ENCODE measurements at places on chromosomes 13 and 19.

DNA sequence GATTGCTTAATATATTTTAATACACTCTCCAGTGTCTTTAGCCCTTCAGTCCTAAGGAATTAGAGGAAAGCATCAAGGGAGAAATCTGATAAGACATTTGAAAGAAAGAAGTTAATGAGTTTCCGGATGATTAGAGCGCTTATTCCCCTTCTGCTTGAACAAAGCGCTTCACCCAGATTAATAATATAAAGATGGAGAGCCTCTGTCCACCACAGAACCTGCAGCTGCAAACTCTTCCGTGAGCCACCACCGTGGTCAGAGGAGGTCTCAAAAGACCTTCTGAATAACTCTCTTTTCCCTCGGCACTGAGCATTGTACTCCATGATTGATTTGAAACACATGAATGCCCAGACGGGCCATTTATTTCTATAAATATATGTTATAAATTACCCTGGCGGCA lies 14.2 kb upstream of the TUBGCP3 start:
- DNase-seq = no peak

DNA sequence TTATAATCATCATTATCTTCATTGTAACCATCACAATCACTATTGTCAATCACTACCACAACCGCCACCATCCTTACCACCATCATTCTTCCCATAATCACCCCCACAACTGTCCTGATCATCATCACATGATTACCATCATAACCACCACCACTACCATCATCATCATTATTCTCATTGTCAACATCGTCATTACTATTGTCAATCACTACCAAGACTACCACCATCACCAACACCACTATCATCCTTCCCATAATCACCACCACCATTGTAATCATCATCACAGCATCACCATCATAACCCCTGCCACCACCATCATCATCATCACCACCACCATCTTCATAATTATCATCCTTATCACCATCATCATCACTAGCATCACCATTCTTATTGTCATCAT lies 55.2 kb downstream of the MBD3L1 start:
- no peak for DNase-seq

- no peak for DNase-seq
Observed at GRCh38 chr19:872266-872951, 12.9 kb downstream of the CFD start.

- DNase-seq = no peak
Observed at GRCh38 chr13:94169454-94170144, 309.9 kb downstream of the DCT start.

DNA sequence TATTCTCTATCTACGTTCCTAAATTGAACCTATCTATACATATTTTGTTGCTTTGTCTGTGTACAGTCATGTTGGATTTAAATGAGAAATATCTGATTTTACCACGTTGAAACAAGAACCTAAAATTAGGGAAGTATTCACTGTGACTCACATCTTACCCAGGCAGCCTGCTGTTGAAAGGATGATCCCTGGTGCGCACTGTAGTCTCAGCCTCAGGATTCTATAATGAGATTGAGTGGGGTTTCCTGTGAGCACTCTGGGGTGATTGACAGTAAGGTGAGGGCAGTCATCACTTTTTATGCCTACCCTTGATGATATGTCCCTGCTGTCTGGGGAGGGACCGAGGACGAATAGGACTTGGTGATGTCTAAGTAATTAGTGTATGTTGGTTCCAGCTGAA lies 35.4 kb downstream of the PCCA start:
- no peak for DNase-seq

DNA sequence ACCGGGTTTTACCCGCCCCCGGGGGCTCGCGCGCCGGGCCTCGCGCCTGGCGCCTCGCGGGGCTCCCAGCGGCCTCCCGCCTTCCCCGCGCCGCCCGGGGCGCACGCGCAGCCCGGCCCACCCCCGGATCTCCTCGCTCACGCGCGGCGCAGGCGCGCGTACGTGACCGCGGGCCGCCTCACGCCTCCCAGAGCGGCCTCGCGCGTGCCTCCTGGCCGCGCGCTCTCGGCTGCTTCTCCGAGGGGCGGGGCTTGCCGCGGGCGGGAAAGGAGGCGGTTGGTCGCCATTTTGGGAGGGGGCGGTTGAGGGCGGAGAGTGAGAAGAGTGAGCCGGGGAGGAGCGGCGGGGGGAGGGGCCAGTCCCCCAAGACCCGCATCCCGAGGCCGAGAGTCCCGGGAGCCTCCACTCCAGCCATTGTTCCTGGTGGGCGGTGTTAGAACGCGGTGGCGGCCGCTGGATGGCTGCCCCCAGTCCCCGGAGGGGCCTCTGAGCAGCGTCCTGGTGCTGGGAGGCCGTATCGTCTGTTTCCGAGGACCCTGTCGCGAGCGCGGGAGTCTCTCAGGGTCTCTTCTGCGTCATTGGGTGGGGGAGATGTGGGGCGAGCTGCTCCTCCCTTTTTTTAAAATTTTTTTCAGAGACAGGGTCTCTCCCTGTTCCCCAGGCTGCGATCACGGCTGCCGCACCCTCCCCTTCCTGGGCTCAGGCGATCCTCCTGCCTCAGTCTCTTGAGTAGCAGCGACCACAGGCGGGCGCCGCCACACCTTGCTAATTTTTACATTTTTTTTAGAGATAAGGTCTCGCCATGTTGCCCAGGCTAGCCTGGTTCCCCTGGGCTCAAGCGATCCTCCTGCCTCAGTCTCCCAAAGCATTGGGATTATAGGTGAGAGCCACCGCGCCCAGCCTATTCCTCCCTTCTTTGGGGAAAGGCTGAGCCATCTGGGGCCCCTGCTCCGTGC lies at the start of gene ZNF541:
TSS of gene ZNF541 (minus strand) at position 78 of the 956 bp plus-strand sequence. CDS start 17,292 bp downstream, outside the sequence.
- no peak for DNase-seq

- DNase-seq = no peak
Observed at GRCh38 chr13:63999614-64000305, 2584.1 kb upstream of the PCDH20 start.

DNA sequence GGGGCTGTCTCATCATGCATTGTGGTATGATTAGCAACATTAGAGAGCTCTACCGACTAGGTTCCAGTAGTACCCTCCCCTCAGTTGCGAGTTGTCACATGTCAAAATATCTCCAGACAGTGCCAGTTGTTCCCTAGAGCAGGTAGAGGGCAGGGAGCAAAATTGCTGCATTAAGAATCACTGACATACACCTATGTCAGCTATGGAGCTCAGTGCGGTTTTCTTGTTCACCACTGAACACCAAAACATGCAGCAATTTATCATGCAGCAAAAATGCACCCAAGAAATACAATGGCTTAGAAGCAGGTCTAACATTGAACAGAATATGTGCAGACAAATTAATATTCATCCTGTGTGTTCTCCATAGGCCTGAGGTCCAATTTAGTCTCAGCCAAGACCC lies 186.9 kb upstream of the STARD13 start:
- no peak for DNase-seq

DNA sequence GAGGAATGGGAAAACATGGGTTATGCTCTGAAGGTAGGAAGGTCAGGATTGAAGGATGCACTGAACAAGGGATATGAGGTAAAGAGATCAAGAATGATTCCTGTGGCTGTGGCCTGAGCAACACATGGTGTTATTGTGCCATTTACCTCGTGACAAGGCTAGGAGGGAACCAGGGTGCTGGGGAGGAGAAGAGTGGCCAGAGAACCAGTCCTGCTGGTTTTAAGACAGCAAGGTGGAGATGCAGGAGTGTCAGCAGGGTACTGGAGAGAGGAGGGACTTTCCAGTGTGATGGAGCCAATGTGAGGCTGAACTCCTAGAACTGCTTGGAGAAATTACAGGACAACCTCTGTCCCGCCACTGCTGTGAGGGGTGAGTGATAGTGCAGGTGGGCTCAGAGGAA lies 282.4 kb downstream of the MYO16 start:
- no peak for DNase-seq

DNA sequence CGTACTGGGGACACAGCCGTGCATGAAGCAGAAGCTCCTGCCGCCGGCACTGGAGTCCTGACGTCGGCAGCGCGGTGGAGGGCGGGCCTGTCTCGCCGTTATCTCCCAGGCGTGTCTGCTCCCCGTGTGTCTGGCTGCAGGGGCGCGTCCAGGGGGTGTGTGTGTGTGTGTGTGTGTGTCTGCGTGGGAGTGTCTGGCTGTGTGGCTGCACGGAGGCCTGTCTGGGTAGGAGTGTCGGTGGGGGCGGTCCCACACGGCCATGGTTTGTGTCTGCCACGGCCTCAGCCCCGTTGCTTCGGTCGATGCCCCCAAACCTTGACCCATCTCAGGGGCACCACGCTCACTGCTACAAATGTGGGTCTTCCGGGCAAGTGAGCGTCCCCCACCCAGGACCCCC lies 18.3 kb downstream of the ARID3A start:
- peak; percentile 73 for DNase-seq

DNA sequence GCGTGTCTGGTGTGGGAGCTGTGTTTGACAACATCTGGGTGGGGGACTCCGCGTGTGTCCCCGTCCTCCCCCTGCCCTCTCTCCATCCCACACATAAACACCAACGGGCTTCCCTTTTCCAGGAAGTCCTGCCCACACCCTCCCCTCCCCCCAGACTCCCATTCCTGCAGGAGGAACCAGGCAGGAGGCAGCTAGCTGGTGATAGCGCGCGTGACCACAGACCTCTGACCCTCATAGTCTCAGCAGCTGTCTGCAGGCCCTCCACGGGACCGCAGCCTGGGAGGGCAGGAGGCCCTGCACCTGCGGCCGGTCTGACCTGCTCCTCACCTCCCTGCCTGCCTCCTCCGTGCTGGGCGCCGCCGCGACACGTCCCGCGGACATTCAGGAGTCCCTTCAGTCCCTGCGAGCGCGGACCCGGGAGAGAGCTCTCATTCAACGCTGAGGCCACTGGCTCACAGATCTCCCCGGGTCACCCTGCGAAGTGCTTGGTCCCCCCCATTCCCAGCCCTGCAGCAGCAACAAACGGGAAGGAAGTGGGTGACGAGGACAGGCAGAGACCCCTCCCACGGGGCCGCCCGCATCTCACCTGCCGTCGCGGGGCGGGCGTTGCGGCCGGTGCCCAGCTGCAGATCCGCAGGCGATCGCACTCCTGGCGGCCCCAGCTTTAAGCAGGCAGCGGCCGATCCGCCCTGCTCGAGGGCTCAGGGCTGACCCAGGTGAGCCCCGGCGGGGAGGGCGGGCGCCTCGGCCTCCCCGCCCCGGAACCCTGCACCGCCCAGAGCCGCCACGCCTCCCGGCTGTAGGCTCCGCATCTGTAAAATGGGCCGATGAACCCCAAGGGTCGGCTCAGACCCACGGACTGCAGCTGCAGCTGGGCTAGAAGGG lies 1.1 kb upstream of the ACP5 start:
- no peak for DNase-seq

GRCh38 chr19:6706633-6706958 lies 13.9 kb downstream of the C3 start:
- no peak for DNase-seq

- DNase-seq = no peak
Observed at GRCh38 chr19:45253396-45254027, 2.4 kb downstream of the MARK4 start.

DNA sequence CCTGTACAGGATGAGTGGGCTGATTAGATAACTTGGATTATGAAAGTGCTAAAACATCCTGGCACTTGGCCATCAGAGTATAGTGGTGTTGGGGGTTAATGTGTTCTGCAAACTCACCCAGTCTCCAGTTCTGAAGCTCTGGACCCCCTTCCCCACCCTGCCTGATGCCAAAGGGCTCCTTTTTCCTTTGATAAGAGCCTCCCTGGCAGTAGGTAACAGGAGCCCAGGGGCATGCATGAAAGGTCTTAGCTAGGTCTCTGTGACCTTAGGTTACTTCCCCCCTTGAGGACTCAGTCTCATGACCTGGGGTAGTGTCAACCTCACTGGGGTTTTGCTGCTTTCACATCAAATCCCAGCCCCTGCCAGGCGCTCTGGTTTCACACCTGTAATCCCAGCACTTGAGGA lies 2.5 kb downstream of the RPS28 start:
- DNase-seq = no peak

GRCh38 chr13:49936968-49937273 lies 781 bp upstream of the SPRYD7 start:
- DNase-seq = no peak

- DNase-seq = no peak
Observed at GRCh38 chr19:934865-935479, 9.1 kb downstream of the ARID3A start.

GRCh38 chr19:34588249-34588648 lies 88.7 kb downstream of the SCGB2B2 start:
- no peak for DNase-seq

GRCh38 chr19:49065905-49066512 lies 1.4 kb upstream of the NTF4 start:
- no peak for DNase-seq

GRCh38 chr13:75938811-75939560 lies 302.9 kb downstream of the LMO7 start:
- DNase-seq = no peak

GRCh38 chr13:56352361-56352760 lies 788.4 kb upstream of the PRR20A start:
- no peak for DNase-seq

DNA sequence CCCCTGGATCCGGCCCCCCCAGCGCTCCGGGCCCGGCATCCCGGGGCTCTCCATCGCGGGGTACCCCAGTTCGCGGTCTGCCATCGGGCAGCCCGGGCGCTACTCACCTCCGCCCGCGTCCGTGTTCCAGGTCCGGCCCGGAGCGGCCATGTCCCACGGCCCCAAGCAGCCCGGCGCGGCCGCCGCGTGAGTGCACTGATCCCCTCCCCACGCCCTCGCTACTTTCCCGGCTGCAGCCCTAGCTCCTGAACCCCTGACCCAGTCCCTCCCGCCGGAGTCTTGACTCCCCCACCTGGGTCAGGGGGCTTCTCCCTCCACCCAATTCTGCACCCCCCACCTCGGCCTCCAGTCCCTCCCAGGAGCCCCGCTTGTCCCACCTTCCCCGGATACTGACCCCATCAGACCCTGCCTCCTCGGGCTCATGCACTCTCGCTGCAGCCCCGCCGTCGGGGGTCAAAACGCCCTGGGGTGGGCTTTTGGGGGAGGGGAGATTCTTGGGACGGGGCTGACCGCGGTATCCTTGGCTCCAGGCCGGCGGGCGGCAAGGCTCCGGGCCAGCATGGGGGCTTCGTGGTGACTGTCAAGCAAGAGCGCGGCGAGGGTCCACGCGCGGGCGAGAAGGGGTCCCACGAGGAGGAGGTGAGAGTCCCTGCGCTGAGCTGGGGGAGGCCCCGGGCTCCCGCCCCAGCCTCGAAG lies 566 bp downstream of the HMG20B start:
- no peak for DNase-seq

DNA sequence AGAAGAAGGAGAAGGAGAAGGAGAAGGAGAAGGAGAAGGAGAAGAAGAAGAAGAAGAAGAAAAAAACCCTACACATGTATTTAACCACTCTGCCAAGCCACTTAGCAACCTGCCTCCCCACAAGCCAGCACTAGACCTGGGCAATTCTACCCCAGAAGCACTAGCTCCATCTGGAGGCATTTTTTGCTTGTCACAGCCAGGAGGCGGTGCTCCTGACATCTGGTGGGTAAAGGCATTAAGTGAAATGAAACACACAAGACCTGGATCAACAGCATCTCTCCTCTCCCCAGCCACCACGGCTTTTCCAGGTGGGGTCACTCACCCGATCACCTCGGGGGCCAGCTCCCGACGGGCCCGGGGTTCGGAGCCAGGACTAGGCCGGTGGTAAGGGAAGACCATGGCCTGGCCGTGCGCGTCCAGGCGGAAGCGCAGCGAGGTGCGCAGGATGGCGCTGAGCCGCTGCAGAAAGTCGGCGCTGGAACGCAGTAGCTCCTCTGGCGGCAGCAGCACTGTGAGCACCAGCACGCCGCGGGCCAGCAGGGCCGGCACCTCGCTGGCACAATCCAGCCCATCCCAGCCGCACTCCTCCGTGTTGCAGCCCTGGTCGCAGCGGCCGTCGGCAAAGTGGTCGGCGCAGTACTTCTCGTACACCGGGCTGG lies 26.9 kb downstream of the NOTCH3 start:
- no peak for DNase-seq

GRCh38 chr19:6769006-6769619 lies 1.9 kb upstream of the SH2D3A start:
- DNase-seq = no peak

Measured in urinary bladder (tissue), 4 donors.